ENCODE measurements at places on chromosomes 11 and 22.
A peak's percentile ranks its signal among the peaks of the same experiment; 100 is the strongest.

GRCh38 chr22:44359496-44360110, 46.9 kb upstream of the SHISAL1 start:
- DNase-seq = no peak

GRCh38 chr11:93196816-93197379, 893 bp downstream of the SLC36A4 start:
- peak; percentile 7 for DNase-seq

- no peak for DNase-seq
These were observed 15.0 kb downstream of the CABIN1 start for GRCh38 chr22:24026056-24026455.

DNA sequence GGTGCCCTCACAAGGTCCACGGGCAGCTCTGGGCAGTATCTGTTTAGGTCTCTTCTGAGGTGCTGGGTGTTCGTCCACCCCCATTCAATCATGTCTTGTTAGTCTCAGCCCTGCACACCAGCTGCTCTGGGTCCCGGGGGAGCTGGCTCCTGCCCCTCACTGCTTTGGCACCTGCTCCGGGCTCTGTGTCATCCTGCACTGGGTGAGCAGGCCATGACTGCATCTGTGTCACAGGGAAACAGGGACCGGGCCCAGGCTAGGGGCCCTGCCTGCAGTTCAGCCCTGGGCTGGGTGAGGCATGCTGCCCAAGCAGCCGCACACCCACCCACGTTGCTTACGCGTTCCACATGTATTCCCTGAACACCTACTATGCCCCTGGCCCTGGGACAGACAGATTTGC, 43.9 kb downstream of the ELFN2 start:
- DNase-seq = no peak

DNA sequence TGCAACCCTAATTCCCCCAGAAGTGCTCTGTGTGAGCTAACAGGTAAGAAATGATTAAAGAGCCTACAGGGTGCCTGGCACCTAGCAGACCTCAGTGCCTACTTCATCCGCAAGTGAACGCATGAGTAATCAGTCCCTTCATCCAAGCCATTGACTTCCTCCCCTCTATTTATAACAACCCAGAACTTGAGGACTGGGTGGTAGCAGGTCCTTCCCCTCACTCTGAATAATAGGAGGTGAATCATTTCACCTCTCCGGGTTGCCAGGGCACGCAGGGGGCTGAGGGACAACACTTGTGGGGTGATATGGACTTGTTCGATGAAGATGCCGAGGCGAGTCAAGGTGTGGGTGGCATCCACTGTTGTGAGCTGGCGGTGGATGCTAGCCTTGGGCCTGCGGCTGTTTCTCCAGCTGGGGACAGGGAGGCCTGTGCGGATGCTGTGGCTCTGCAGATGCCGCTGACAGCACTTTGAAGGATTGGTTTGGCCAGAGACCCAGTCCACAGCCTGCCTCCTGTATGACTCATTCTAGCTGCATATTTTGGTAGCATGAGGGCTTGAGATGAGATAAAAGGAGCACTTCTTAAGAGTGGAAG, 11.7 kb upstream of the SORL1-AS1 start:
- peak; percentile 78 for DNase-seq

- DNase-seq = no peak
These were observed 148.3 kb upstream of the RASSF10 start for GRCh38 chr11:12860827-12861226.

- DNase-seq = no peak
These were observed 47.3 kb upstream of the WNT7B start for GRCh38 chr22:46024136-46024840.

All from SK-N-SH (cell line).